ENCODE measurements at places on chromosomes 5 and 9.

DNA sequence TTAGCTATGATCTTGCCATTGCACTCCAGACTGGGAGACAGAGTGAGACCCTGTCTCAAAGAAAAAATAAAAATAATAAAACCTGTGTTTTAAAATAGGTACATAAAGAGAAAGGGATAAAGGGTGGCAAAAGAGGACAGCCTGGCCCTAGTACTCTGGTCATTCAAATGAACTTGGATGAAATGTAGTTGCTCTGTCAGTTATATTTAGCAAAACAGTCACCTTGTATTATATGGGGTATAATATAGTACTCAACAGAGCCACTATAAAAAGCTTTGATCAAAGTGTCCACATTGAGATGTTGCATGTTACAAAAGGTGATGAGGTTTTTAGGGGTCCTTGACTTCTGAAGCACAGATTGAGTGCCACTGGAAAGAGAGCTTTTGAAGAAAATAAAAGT is 61.1 kb upstream of the EQTN start:
- no peak for DNase-seq

DNA sequence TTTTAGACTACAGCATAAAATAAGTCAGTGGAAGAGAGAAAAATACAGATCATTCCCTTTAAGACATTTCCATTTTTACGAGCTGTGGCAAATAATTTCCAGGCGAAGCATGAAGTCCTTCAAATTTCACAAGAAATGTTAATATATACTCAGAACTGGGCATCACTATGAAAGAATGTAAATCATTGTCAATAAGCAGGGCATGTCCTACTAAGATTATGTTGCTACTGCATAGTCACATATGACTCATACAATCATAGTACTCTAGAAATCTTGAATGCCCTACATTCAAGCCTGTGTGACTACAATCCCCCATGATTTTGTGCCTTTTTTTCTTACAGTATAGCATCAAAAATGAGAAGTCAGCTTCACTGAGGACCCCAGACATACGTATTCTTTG is 485.2 kb upstream of the FTMT start:
- DNase-seq: no peak

- no peak for DNase-seq
Measured at GRCh38 chr9:117121316-117121715, 293.5 kb downstream of the ASTN2 start.

GRCh38 chr9:116278326-116278725 is 124.7 kb downstream of the PAPPA start:
- no peak for DNase-seq

DNA sequence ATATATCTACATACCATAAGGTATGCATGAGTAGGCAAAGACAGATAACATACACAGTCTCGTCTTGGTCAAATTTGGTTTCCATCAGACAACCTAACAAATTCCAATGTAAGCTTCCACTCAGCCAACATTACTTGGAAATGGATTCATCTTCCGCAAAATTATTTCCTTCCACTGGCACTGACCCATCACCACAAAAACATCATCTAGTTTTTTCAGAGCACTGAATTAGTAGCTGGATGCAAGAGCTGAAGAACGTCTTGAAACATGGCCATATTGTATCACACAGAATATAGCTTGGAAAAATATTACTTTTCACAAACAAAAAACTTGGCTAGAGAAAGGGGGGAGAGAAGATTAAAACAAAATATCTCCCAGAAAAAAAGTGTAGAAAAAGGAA is 73.5 kb downstream of the EFNA5 start:
- DNase-seq: no peak

DNA sequence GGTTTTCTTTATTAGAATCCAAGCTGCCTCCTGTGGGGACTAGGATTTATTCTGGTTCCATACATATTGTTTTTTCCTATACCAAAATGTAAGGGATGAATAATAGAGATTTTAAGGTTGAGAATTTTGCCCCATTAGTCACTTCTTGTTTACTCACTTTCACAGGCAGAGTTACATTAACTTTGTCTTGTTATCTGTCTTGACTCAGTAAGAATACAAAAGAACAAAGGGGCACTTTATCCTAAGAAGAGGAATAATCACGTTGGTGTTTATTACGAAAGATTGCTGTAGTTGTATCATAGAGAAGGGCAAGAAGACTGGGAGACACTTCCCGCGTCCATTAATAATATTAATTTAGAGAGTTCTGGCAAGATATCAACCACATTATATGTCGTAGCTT is 599.7 kb upstream of the FTMT start:
- DNase-seq: no peak

DNA sequence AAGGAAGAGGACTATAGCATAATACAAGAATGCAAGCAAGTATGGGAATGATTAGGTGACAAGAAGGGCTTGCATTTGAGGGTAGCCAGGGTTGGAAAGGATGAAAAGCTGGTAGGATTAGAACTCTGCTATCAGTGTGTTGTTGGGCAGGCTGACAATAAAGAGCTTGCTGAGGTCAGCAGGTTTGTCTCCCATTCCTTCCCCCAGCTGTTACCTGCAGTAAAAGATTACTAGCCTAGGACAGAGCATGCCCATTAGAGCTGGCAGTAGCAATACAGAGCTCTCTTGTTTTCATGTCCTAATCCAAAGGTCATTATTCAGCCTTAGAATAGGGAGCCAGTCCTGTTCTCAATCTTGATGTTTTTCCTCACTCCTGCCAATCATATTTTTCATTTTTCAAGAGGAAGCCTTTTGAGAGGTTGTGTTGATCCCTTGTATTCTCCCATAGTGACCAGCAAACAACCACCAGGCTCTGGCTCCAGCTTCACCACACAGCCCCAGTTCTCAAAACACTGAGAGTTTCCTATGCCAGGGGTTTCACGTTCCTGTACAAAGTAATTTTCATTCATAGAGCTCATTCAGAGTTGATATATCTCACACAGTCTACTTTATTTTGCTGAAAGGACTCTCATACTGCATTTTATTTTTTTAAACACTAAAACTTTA is 71.7 kb downstream of the OR2K2 start:
- DNase-seq: no peak

DNA sequence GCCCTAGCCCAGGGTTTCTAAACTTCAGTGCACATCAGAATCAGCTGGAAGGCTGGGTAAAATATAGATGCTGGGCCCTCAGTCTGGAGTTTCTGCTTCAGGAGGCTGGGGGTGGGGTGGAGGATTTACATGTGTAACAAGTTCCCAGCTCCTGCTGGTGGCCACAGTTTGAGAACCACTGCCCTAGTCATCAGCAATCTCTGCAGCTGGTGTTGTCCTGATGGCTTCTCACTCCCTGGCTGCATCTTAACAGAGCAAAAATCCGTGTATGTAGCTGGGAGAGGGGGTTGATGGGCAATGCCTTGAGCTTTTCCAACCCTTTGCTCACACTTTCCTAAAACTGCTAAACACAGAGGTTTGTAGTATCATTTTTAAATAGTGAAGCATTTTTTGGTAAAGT is 186.0 kb upstream of the KLF9 start:
- DNase-seq: no peak

GRCh38 chr5:131394128-131394527 is 130.3 kb downstream of the CDC42SE2 start:
- no peak for DNase-seq

GRCh38 chr5:9932770-9933169 is 302.6 kb upstream of the TAS2R1 start:
- no peak for DNase-seq

GRCh38 chr9:111953444-111953843 is 56.8 kb downstream of the UGCG start:
- no peak for DNase-seq

DNA sequence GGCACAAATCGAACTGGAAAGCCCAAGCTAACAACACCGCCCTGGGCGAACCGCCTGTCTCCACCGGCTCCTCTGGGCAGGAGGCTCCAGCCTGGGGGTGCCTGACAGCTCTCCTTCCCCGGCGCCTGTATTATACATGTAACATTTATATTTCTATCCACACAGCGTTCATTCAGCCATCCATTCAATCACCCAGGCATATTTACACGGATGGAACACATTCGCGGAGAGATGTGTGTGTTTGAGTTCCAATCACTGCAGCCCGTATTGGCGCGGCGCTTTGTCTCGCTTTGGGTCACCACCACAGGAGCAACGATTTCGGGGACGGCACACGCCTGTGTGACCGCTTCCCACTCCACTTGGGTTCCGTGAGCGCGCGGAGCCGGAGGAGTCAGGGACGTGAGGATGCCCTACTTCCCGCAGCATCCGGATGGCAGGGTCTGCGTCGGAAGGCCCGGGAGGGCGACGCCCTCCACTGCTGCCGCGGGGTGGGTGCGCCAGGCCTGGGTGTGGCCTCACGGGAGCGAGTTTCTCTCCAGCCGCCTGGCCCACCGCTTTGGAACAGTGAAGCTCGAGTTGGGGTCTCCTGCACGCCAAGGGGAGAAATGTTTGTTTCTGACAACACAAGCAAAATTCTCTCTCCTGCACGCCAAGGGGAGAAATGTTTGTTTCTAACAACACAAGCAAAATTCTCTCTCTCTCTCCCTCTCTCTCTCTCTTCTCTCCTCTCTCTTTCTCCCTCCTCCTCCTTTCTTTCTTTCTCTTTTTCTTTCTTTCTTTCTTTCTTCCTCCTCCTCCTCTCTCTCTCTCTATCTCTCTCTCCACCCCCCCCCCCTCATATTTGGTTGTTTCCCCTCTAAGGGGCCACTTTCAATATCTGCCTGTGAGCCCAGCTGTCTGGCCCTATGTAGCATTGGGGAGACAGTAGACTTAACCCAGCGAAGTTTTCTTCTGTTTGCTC is 1.1 kb upstream of the SV2C start:
- DNase-seq: no peak

DNA sequence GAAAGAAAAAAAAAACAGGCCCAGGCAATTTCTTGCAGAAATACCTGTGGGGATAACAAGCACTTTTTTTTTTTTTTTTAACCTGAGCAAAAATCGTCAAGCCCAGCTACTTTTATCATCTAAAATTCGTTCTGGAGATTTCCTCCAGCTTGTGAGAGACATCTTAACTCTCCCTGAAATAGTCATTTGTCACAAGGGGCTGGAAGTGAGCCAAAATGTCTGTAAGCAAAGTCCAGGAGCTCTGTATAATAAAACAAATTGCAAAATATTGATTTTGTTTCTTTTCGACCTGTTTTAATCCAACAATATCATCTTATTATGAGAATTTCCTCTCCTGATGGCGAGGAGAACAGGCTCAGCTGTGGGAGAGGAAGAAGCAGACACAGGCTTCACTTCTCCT is 168.4 kb downstream of the TTLL11 start:
- DNase-seq: no peak

- no peak for DNase-seq
Measured at GRCh38 chr5:6822068-6822467, 108.8 kb downstream of the TENT4A start.

DNA sequence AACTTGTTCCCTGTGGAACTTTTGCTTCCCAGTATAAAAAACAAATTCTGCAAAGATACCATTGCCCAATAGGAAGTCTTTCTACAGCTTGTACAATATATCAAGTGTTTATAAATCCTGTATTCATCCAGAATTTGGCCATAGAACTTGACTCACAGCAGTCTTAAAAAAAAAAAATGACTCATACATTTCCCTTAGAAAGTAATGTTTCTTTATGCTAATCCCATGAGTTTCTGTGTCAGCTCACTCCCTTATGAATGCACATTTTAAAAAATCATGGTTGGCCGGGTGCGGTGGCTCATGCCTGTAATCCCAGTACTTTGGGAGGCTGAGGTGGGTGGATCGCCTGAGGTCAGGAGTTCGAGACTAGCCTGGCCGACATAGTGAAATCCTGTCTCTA is 89.3 kb upstream of the DMRT1 start:
- no peak for DNase-seq

- DNase-seq: no peak
Measured at GRCh38 chr9:86434039-86434726, 80.0 kb upstream of the TUT7 start.

DNA sequence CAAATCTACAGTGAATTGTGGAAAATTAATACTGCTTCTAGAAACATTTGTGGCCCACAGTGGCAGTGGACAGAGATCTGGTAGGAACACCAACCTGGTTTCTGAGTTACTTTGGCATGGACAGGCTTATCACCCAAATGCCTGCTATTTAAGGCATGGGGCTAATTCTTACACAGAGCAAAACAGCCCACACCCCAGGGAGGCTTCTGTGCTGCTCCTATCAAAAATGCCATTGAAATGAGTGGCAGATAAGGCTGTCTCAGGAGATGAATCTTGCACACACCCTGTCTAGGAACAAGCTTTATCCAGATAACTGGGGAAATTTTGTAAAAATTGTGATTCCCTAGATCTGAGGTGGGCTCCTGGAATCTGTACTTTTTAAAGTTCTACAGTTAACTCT is 307.1 kb downstream of the TLE1 start:
- DNase-seq: no peak

DNA sequence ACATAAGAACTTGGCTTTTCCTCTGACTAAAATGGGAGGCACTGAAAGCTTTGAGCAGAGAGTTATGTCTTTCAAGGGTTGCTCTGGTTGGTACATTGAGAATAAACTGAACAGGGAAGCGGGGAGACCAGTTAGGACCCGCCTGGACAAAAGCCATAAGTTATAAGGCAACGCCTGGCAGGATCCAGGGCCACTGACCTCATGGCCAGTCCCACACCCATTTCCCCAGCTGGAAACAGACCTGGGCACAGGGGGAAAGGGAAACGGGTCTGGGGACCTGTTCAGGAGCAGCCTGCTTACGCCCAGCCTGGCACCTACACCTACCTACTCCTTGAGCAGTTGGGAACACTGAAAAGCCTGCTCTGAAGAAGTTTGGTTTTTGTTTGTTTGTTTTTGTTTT is 1.3 kb downstream of the SPINK4 start:
- DNase-seq: no peak

DNA sequence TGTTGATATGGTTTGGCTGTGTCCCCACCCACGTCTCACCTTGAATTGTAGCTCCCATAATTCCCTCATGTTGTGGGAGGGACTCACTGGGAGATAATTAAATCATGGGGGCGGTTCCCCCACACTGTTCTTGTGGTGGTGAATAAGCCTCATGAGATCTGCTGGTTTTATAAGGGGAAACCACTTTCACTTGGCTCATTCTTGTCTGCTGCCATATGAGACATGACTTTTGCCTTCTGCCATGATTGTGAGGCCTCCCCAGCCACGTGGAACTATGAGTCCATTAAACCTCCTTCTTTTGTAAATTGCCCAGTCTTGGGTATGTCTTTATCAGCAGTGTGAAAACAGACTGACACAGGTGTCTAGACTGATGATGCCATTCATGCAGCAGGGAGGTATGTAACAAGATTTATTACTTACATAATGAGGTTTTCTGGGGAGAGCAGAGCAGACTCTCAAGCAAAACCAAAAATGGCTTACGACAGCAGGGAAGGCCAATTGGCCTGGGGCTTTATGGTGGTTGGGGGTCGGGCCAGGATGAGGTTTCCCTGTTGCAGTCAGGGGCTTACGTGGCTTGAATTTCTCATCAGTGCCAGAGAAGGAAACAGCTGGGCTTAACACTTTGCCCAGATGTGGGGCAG is 9.5 kb upstream of the COMMD10 start:
- no peak for DNase-seq
